ENCODE measurements at places on chromosomes 7 and 10.

GRCh38 chr7:42338916-42339540 lies 102.0 kb upstream of the GLI3 start:
- DNase-seq, result no peak

DNA sequence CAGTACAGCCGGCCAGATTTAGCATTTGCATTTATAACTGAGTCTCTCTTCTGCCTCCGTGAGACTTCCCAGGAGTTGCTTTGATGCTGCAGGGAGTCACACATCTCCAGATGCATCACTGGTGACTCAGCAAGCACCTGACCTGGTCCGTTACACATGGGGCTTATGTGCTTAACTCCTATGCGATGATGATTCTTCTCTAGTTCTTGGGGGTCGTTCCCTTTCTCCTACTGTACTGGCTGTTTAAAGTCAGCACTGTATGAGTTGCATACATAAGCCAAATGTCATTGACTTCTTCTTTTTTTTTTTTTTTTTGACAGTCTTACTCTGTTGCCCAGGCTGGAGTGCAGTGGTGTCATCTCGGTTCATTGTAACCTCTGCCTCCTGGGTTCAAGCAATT lies 13.0 kb upstream of the AKR1E2 start:
- no peak for DNase-seq

- DNase-seq, result no peak
These were observed 107.5 kb upstream of the NPS start for GRCh38 chr10:127441350-127442219.

DNA sequence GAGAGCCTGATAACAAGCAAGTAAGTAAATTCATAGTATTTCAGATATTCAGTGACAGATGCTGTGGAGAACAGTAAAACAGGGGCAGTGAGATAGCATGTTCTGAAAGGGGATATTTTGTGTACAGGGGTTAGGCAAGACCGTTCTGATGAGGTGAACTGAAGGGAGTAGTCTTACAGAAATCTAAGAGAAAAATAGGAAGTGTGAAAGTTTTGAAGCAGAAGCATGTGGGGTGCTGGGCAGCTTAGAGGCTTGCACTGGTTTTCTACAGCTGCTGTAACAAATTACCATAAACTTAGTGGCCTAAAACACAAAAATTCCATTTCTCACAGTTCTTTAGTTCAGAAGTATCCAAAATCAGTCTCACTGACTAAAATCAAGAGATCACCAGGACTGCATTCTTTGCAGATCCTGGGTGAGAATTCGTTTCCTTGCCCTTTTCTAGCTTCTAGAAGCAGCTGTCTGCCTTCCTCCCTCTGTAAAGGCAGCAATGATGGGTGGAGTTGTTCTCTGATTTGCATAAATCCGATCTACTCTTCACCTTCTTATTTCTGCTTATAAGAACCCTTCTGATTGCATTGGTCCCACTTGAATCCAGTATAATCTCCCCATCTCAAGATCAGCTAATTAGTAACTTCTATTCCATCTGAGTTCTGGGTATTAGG lies 7.5 kb upstream of the KLF14 start:
- DNase-seq, result no peak

GRCh38 chr10:96257944-96258343 lies 13.4 kb downstream of the BLNK start:
- no peak for DNase-seq

GRCh38 chr7:45132708-45133320 lies 21.3 kb upstream of the TBRG4 start:
- no peak for DNase-seq

GRCh38 chr10:63414481-63415260 lies 51.1 kb downstream of the JMJD1C start:
- no peak for DNase-seq

DNA sequence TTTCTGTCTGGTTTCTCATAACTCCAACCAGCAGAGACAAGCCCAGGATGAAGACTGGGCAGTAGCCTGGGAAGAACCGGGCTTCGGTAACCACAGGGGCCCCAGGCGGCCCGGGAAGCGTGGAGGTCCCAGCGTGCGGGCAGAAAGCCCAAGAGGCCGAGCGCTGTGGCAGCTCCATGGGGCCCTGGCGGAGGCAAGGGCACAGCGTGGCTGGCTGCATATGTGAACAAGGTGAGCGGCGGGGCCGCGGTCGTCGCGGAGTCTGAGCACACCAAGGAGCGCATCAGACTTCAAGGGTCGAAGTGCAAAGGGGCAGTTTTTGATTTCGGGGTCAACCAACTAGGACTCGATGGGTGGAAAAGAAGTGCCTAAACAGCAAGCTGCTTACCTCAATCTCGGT lies 45.9 kb downstream of the AKR1D1 start:
- no peak for DNase-seq

Measured in ecto neural progenitor cell (in vitro differentiated cells).